ENCODE measurements at places on chromosomes 11 and 22.

- DNase-seq: no peak
These were observed 28.5 kb downstream of the ZNF280B start for GRCh38 chr22:22479999-22480532.

DNA sequence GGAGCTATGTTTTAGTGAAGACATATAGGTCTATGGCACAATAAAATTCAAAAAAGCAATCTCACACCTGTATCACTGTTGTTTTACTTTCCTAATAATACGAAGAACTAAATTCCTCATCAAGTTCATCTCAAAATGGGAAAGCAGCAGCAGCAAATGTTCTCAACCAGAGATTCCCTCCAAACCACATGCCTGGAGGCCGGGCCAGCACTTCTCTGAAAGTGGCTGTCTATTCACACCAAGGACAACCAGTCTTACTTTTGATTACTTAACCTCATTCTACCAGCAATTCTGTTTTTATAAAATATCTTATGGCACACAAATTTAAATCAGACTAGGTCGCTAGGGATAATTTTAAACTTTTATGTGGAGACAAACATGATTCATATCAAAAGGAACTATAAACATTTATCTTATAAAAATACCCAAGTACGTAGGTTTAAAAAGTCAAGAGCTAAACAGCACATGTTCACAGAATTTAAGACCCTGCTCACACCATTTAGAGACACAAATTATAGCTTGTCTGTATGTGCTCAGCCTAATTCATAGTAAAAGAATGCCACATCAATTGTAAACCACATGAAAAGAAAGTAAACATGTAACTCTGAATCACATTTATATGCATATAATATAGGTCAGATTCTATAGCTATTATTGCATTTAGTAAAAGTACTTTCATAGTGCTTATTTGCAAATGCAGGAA is 46.1 kb downstream of the RRAS2 start:
- DNase-seq: no peak

DNA sequence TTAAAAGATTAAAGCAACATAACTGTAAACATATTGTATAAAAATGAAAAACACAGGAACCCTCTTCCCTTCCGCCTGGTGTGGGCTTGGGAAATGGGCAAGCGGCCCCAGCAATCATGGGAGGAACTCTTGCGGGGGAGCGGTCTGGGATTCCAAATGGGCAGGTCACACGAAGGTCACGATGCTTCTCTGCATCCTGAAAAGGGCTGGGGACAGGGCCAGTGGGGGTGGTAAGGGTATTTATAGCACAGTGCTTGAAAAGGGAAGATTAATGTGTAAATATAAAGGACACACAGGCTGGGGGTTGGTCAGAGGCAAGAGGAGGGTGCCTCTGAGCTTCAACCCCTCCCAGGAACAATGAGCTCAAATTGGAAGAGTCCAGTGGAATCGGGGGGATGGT is 46.9 kb upstream of the OR4B1 start:
- DNase-seq: no peak

DNA sequence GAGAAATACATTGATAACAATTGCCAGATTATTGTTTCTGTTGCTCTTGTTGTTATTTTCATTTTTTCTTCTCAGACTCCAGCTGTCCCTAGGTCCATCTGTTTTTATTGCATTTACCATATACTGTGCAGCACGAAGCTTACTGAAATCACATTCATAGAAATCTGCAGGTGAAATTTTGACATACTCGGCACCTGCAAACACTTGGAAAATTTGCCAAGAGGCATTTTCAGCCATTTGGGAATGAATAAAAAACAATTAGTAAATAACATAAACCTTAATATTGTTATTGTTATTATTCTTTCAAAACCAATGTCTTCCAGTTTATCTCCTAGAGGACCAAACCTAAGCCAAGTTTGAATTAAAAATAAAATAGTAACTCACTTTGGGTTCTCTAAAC is 2357.2 kb downstream of the LRRC4C start:
- no peak for DNase-seq

- no peak for DNase-seq
These were observed 6.0 kb downstream of the OR2AT4 start for GRCh38 chr11:75090671-75091177.

DNA sequence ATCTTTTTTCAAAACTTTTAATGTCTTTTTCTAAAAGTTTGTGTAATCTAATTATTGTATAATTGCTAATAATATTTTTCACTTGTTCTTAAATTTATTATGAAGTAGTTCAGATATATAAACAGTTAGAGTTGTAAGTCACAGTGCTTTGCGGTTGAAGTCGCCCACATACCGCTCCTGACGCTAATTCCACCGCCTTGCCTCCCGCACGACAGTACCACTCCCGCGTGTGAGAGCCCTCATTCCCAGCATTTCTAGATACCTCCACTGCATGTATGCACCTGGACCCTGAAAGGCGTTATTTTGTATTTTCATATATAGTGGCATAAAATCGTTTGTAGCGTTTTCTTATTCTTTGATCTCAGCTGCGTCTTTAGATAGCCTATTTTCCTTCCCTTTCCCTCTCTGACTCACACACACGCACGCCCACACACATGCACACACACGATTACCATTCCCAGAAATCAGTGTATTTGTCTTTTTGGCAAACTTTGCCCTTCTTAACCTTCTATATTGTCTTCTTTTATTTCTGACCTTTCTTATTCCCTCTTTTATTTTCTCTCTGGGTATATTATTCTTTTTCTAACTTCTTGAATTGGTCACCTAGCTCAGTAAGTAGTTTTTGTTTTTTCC is 56.4 kb upstream of the PITPNB start:
- DNase-seq: no peak

DNA sequence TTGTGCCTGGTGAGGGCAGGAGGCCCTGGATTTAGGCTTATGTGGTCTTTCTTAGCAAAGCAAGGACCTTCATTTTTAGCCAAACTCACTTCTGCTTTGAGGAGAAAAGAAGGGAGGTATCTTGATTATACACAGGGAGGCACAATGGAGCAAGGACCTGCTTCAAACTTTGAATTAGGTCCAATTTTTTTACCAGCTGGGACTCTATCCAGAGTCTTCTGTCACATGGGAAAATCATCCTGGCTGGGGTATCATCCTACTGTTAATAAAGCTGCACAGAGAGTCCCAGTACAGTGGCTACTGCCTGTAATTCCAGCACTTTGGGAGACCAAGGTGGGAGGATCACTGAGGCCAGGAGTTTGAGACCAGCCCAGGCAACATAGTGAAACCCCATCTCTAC is 87.8 kb downstream of the CWC15 start:
- DNase-seq: no peak

DNA sequence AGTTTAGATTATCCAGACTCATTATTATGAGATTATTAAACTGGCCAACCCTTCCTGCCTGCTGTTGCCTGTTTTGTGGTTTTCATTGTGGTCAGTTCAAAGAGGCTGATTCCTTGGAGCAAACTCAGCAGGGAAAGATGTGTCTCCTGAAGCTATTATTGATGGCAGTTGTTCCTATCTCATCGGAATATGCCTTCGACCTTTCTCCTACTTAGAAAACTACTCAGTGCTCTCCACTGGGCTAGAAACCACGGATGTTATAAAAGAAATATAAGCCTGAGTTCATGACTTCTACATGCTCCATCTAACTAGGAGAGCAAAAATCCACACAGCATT is 80.2 kb upstream of the NAV2 start:
- DNase-seq: no peak

- DNase-seq: no peak
These were observed 4.7 kb upstream of the POLD4 start for GRCh38 chr11:67357831-67358670.

GRCh38 chr11:65539744-65540289 is 14.9 kb downstream of the SCYL1 start:
- DNase-seq: no peak

DNA sequence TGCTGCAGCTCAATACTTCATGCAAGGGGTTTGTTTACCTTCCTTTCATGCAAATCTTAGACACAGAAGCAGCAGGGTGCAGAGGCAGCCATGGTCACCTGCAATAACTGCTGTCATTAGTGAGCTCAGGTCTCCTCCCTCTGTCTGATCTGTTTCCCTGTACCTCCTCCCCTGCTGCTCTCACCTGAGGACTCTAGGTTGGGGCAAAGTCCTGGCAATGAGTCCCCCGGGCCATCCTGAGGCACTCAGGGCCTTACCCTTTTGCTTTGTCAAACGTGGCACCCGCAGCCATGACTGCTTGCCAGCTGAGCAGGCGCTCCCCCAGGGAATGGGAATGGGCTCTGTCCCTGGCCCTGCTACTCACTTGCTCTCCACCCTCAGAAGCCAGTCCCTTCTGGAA is 3.9 kb downstream of the LRRC10B start:
- DNase-seq: no peak

GRCh38 chr22:47168441-47168840 is 406.0 kb downstream of the TBC1D22A start:
- no peak for DNase-seq

DNA sequence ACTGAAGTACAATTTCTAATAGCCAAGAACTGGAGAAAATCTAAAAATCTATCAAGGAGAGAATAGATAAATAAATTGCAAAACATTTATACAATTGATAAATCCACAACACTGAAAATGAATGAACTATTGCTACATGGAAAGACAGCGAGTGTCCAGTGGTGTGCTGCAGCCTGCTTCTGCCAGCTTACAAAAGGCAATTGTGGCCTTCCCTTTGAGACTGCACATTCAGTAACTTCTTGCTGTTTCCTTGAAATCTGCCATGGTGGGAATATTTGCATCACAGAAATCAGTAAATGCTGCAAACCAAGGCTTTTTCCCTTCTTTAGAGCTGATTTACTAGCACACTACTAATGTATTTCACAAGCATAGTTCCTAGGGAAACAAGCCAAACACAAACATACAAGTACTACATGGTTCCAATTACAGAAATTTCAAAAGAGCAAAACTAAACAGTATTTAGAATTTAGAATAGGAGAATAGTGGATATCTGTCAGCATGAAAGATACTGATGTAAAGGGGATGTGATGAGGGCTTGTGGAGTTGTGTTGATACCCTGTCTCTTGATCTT is 76.9 kb upstream of the TRIM77 start:
- DNase-seq: no peak

- DNase-seq: no peak
These were observed 63.6 kb downstream of the DHCR7 start for GRCh38 chr11:71384561-71384960.

DNA sequence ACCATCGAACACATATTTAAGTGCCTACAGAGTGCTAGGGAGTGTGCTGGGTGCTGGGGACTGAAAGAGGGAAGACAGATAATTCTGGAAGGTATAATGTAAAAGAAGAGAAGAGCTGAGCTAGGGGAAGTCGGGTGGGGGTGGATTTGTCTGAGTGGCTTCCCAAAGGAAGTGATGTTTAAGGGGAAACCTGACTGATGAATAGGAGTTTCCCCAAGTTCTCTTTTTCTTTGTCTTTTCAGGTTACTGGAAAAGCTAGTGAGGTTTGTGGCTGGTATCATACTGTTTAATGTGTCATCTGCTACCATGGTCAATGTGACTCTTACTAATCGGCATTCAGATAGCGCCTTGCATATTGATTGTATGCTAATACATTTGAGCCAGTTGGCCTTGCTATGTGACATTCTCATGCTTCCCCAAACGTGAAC is 151.6 kb upstream of the MTMR2 start:
- no peak for DNase-seq

DNA sequence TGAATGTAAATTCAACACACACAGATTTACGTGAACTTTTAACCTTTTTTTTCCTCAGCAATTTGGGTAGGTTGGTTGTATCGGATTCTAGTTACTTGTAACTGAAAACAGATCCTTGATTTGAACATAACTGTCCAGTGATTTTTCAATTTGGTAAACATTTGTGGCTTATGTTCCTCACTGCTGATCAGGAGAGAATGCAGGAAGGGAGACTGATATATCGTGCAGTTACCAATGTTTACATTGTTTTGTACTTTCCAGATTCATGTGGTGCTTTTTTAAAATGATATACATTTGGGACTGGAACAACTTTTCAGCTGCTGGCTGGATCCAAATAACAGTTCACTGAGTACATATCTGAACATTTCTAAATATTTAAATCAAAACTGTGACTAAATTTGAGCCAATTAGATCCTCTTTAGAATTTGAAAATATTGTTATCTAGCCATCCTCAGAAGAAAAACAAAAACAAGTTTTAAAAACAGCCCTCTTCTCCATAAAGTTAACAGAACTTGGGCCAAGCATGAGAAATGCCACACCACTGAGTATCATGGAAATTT is 84.3 kb upstream of the MTMR2 start:
- DNase-seq: no peak

- no peak for DNase-seq
These were observed 931.6 kb downstream of the BRD1 start for GRCh38 chr22:48895831-48896765.

DNA sequence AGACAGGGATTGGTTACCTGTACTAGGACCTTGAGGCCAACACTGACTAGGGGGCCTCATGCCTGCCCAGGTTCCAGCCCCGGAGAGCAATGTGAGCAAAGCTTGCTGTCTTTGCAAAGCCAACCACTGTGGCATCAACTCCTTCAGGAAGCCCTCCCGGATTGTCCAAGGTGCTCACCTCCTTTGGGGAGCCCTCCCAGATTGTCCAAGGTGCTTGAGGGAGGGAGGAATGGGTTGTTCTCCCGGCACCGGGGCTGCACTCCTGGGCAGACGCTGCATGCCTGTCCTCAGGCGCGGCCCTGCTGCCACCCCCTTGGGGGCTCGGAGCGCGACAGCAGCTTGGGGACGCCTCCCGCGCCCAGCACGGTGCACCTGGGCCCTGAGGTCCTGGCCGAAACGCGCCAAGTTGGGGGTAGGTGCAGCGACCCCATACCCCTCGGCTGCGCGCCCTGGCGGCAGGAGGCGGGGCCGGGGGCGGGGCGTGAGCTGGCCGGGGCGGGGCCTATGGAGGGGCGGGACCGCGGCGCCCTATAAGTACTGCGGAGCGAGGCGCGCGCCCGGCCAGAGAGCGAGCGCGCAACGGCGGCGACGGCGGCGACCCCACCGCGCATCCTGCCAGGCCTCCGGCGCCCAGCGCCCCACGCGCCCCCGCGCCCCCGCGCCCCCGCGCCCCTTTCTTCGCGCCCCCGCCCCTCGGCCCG is at the start of gene CD81:
Gene CD81 (plus strand): TSS at position 560 of the 701 bp plus-strand sequence. CDS start 240 bp downstream, outside the sequence.
- peak; percentile 59 for DNase-seq

- no peak for DNase-seq
These were observed 50.2 kb downstream of the GRM5 start for GRCh38 chr11:89015614-89016013.

GRCh38 chr11:17691976-17692375 is 27.4 kb upstream of the MYOD1 start:
- no peak for DNase-seq

- DNase-seq: no peak
These were observed 321.0 kb downstream of the NTM start for GRCh38 chr11:131691181-131692041.

GRCh38 chr11:47714554-47715081 is 551 bp downstream of the AGBL2 start:
- no peak for DNase-seq

GRCh38 chr11:65432686-65433582 is 10.3 kb downstream of the NEAT1 start:
- no peak for DNase-seq
